ENCODE measurements at places on chromosomes 6 and 20.

DNA sequence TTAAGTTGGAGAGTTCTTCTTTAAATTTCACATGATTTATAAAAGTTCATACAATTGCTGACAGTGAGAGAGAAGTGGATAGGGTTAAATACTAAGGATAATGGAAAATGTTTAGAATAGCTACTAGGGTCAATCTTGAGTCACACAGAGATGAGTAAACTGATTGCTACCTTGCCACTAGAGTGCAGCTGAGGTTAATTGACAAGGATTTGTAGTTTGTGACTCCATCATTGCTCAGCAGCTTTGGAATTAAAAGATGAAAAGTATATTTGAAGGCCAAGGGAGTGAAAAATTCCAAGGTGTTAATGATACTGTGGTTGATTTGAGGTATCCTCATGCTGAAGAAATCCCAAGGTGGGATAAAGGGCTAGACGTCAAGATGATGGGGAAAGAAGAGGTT, 524.0 kb downstream of the UTRN start:
- DNase-seq: no peak

GRCh38 chr6:132300323-132300949, 100.8 kb downstream of the MOXD1 start:
- DNase-seq: no peak

DNA sequence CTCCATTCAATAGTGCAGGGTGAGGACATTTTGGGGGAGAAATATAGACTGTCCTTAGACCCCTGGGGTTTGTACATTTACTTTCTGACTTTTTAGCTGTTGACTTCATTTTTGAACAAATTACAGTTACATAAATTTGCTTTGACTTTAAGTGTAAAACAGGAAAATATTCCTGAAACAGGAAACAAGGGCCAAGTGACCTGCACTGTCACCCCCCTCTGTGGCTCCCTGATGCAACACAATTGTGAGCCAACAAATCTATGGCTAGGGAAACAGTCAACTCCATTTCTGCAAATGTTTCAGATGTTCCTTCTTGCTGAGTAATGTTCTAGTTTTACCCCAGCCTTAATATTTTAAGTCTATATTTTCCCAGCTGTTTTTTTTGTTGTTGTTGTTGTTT, 39.8 kb downstream of the HLA-A start:
- no peak for DNase-seq

- DNase-seq: no peak
These were observed 710 bp downstream of the DYNLT1 start for GRCh38 chr6:158643836-158644230.

GRCh38 chr6:49806145-49806544, 19.1 kb upstream of the PGK2 start:
- DNase-seq: no peak

- no peak for DNase-seq
These were observed 31.6 kb upstream of the EZR start for GRCh38 chr6:158850807-158851115.

GRCh38 chr6:150288456-150288855, 80.4 kb upstream of the IYD start:
- DNase-seq: no peak

DNA sequence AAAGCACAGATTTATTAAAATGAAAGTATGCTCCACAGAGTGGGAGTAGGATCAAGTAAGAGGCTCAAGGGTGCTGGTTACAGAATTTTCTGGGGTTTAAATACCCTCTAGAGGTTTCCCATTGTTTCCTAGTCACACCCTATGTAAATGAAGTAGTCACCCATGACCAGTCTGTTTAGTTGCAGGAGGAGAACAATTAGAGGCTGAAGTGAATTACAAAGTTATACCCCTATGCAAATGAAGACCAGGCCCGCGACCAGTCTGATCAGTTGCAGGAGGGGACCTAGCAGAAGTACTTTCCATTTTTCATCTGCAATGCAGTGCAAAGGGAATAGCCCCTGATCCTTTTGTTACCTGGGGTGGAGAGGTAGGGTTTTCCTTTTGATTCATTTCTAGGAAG, 11.8 kb upstream of the FILIP1 start:
- no peak for DNase-seq

All from activated CD4-positive, alpha-beta T cell treated with anti-CD3 and anti-CD28 coated beads for 4 hours (primary cell).